Activated CD8-positive, alpha-beta memory T cell treated with anti-CD3 and anti-CD28 coated beads for 24 hours (primary cell): ENCODE measurements at places on chromosomes 11 and 22.

DNA sequence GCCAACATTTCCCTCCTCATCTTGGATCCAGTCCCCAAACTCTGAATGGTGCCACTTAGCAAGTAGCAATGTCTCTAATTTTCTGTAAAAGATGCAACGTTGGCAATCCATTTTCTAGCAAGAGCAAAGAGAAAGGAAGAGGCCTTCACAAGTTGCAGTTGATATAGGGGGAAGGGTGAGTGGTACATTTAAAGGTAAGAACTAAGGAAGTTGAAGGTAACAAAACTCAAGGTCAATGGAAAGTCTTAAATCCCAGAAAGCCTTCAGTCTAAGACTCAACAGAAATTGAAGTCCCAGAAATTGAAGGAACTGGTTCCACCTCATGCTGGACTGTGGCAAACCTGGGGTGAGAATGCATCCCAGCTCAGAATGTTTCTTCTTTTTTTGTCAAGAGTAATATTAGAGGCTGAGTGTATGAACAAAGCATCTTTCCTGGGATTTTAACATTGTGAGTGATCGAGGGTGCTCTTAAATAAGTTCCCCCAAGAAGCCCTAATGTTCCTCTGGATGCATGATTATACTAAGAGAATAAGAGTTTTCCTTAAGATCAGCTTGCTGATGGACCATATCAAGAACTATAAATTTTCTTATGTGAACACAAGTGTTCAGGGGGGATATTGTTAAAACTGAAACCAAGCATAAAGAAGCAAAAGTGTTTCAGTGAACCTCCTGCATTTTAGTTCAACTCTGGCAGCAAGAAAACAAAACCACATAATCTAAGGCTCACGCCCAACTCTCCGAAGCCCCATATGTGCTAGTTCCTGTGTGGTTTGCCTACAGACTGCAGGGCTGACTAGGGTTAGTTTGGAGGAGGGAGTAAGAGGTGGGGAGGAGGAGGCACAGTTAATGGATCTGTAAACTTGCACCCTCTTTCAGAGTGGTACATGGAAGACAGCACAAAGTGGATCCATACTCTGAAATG, at the start of gene GRAP2:
GRAP2 (plus strand) TSS at position 779 of the 922 bp plus-strand sequence. CDS start 46,023 bp downstream, outside the sequence.
- peak; percentile 78 for DNase-seq

DNA sequence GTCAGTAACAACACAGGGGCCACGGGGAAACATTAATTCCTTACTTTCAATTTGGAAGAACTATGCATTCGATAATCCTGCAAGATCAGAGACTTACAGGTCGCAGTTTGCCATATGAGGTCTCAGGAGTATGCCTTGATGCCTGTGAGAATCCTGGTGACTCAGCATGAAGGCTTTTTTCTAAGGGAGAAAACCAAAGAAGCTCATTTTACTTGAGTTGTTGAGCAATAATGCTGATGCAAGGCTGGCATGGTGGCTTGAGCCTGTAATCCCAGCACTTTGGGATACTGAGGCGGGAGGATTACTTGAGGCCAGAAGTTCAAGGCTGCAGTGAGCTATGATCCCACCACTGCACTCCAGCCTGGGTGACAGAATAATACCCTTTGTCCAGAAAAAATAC, 26.6 kb downstream of the ATG16L2 start:
- DNase-seq, result no peak

GRCh38 chr22:45102896-45103420, 60.8 kb upstream of the NUP50 start:
- DNase-seq, result no peak

DNA sequence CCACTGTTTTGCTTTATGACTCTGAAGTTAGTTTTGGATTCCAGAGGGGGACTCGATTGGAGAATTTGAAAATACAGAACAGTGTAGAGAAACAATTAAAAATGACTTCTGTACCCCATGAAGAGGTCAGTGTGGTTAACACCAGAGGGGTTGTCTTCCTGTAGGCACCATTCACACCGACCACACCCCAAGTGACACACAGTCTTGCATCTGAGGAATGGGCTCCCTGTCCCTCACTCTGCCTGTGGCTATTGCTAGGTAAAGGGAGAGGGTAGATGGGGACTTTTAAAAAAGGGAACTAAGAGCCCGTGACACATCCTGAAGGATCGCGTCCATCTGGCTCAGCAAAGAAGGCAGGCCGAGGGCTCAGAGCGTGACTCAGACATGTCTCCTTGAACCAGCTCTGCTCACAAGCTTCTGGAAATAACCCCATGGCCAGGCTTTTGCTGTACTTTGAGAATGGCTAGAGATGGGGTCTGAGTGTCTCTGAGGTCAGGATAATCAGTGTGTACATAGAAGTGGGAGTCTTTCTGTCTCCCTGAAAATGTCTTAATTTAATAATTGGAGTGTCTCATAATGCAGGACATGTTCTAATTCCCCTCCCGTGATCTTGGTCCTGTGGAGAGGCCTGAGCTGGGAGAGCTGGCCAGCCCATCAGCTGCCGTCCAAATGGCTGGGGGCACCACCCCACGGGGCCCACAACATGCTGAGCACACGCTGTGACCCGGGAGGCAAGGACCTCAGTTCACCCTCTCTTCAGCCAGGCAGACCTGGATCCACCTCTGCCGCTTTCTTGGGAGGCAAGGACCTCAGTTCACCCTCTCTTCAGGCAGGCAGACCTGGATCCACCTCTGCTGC, 39.3 kb downstream of the SGSM1 start:
- no peak for DNase-seq

- DNase-seq, result no peak
Observed at GRCh38 chr22:32823024-32823730, 21.7 kb downstream of the TIMP3 start.

GRCh38 chr22:23190526-23190925, 10.2 kb downstream of the BCR start:
- no peak for DNase-seq

DNA sequence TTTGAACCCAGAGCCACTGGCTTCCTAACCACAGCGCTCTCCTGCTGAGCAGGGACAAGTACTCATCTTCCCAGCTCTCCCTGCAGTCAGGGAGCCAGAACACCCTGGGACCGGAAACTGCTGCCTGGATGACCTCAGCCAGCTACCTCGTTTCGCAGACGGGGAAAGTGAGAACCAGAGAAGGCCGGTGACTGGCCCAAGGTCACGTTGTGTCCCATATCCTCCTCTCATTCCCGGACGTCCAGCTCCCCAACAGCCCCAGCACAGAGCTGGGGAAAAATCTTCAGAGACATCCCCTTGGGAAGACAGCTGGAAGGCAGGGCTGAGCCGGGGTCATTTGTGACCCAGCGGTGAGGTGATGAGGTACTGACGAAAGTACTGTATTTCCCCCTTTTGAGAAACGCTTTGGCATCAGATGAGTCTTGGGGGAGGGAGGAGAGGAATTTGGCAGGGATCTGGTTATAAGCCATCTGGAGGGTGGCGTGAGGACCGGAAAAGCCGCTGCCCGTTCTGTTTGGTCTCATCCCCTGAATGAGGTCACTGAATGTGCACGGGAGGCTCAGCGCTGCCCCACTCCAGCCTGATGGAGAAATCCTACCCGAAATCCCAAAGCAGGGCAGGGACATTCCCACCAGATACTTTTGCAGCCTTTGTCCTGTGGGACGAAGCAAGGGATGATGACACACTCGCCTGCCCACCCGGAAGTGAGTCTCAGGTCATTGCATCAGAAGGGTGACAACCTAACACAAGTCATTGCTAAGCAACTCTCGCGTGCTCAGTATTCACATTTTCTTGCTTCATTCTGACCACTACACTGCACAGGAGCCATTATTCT, 41.1 kb downstream of the LIF start:
- no peak for DNase-seq

GRCh38 chr22:50537765-50538164, 7.9 kb upstream of the KLHDC7B start:
- no peak for DNase-seq

GRCh38 chr22:47157093-47157420, 394.6 kb downstream of the TBC1D22A start:
- no peak for DNase-seq

GRCh38 chr11:16986434-16987204, 27.6 kb downstream of the PLEKHA7 start:
- DNase-seq, result peak; percentile 71

- DNase-seq, result no peak
Observed at GRCh38 chr11:40569947-40570531, 889.4 kb downstream of the LRRC4C start.

- DNase-seq, result no peak
Observed at GRCh38 chr11:1752907-1753228, 2.5 kb upstream of the IFITM10 start.

GRCh38 chr22:26566994-26567393, 22.9 kb downstream of the TPST2 start:
- no peak for DNase-seq

DNA sequence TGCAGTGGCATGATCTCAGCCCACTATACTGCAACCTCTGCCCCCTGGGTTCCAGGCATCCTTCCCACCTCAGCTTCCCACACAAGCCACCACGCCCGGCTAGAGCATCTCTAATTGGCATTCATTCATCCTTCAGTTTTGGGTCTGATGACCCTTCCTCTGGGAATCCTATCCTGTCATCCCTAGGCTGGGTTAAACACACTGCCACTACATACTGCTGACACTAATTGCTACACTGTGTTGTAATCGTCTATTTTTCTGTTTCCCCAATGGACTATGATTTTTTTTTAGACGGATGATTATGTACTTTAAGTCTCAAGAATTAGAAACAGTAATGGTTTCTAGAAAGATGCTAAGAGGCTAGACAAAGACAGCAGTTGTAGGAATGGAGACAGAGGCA, 62.8 kb downstream of the DEUP1 start:
- DNase-seq, result no peak

DNA sequence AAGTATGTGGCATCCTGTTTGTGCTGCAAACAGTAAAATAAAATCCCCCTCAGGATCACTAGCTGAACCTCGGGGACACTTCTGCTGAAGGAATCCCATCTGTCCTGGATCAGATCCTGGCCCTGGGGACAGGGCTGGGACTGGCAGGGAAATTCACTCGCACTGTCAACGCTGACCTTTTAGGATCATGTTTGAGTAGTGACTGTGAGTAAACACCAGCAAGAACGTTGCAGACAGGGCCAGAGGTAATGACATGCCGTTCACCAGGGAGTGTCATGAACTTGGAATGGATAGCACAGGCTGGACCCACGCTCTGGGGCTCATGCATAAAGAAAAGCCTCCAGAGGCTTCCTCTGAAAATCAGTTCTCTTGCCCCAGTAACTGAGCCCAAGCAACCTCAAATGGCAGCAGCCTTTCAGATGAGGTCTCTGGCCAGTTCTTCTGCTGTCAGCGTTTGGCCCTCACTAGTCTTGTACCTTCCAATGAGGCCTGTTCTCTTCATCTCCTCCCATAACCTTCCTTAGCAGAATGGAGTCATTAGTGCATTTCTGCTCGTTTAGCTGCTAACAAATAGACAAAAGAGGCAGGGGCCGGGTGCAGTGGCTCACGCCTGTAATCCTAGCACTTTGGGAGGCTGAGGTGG, 51.0 kb upstream of the BARX2 start:
- no peak for DNase-seq

GRCh38 chr11:19953909-19954308, 206.4 kb downstream of the DBX1 start:
- DNase-seq, result no peak

DNA sequence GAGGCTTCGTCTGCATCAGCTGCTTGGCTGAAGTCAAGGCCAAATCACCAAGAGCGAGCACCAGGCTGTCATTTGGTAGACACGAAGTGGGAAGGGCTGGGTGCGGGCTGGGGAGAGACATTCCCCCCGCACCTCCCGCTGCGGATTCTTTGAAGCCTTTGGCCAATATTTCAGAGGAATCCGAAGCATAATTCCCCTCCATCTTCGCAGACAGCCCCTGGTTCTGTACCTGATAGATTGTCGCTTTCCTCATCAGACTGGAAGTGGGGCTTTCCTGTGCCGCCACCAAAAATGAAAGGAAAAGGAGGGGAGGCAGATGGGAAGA, 15.3 kb downstream of the BLID start:
- no peak for DNase-seq

DNA sequence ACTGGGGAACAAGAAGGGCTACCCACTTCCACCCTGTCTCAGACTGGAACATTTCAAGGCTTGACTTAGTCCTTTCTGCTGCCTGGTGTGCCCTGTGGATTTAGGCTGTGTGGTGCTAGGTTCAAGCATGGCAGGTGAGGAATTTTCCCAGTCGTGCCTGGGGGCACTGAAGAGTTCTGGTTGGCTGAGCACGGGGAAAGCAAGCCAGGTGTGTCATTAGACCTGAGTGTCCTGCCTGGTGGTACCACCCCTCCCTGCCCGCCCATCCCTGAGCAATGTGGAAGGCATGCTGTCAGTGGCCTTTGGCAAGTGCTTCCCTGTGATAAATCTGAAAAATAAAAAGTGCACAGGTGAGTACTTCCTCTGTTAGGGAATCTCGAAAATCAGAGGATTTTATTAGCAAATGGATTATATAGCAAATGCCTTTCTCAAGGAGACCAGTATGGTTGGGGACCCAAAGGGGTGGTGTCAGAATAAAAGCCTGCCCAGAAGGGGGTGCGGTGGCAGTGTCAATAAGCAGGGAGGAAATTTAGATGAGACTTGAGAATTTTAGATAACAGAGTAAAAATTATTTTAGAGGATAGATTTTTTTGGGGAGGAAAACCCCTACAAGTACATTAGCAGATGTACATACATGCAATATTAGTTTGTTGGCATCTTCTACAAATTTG, 22.8 kb downstream of the TEAD1 start:
- no peak for DNase-seq

- DNase-seq, result peak; percentile 90
Observed at GRCh38 chr22:39013942-39014722, at the start of gene APOBEC3C. APOBEC3C (plus strand) TSS chr22:39014257; CDS start chr22:39014363, 106 bp downstream.

- DNase-seq, result no peak
Observed at GRCh38 chr11:1978720-1979473, 18.7 kb downstream of the H19 start.

DNA sequence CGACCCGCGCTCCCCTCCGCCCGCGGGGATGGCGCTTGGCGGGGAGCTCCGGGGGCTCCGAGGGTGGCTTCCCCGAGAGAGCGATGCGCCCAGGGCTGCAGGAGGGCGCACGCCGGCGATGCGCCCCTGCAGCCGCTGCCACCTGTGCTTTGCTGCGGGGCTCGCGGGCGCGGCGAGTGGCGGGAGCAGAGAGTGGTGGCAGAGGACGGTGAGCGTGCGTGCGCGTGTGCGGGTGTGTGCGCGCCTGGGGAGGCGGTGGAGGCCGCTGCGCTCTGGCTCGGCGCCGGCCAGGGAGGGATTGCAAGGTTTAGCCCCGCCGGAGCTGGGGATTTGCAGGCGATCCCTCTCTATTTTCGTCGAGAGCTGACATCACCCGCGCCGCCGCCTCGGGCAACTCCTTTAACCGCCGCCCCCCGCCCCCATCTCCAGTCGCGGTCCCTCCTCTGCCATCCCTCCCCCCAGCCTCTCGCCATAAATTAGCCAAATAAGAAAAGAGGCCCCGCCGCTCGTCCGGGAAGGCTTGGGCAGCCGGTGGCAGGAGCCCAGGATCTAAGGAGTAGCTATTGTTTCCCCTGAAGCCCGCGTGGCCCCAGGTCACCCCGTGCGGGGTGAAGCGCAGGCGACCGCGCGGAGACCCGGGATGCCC, at the start of gene SLC1A2:
SLC1A2 (minus strand) TSS at position 375 of the 646 bp plus-strand sequence. CDS start 592 bp downstream, outside the sequence.
- peak; percentile 58 for DNase-seq

GRCh38 chr22:22746061-22746962, 101.9 kb downstream of the GGTLC2 start:
- no peak for DNase-seq

DNA sequence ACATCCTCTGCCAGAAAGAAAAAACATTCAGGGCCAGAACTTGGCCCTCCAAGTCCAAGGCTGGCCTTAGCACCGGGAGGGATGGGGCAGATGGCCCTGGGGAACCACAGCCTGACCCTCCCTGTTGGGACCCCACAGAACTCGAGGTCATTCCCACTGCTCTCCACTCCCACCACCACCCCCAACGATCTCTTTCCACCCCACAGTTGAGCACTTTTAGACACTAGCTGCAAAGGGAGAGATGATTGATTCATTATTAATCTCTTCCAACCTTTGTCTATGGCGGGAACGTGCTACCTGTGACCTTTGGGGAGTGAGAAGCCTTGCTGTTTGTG, 869.7 kb downstream of the BRD1 start:
- DNase-seq, result no peak
